ENCODE measurements at places on chromosomes 1 and 21.

DNA sequence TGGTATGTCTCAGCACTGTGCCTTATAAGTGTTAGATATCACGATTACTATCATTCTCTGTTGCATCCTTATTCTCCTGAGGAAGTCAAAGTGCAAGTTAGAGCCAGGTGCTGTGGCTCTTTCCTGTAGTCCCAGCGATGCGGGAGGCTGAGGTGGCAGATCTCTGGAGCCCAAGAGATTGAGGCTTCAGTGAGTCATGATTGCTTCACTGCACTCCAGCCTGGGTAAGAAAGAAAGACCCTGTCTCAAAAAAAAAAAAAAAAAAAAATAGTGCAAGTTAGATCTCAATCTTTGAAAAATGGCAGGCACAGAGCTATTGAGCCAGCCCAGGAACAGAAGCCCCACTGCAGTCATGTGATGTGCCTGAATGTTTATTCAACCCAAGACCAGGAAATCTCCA lies 147.8 kb upstream of the POGK start:
- DNase-seq: no peak

DNA sequence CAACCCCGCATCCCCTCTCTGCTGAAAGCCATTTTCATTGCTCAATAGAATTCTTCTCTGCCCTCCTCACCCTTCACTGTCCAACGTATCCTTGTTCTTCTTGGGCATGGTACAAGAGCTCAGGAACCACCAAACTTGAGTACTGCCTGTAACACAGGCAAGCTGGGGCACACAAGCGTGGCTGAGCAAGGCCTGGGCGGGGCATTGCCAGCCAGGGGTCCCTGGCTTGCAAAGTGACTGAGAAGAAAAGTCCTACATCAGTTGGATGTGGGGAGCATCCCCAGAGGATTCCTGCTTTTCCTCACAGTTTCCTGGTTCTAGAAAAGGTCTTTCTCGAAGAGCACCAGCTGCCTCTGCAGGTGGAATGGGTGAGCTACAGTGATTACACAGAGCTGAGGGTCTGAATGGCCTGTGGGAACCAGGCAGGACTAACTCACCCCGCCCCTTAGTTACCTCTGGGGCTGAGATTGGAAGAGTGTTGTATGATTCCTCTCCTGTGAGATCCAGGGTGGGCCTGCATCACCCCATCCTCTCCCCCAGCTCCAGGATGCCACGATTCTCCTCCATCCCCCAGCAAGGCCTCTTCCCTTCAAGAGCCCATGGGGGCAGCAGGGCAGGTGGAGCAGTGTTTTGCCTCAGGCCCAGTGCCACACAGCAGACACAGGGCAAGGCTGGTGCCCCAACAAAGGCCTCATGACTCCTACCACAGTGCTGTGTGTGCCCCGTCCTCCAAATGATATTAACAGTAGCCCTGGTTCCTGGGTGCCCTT lies 121.9 kb downstream of the MATN1 start:
- no peak for DNase-seq

GRCh38 chr1:236142253-236143103 lies at the start of gene GPR137B:
GPR137B (plus strand) TSS chr1:236142539; CDS start chr1:236142623, 84 bp downstream.
- DNase-seq: peak; percentile 41

DNA sequence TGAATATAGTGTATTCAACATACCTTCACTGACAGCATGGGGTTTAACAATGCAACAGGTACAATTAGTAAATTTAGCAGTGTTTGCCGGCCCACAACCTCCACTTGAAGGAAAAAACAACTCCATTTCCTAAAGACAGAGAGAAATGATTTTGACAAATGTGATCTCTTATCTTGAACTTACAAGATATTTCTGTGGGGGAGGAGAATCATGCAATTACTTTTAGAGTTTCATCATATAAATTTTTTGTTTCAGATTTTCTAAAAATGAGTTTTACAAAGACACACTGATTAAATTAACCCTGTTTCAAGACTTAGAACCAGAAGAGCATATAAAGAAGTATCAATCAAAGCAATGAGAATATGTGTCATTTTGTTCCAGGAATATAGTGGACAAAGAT lies 80.3 kb downstream of the NME7 start:
- no peak for DNase-seq

DNA sequence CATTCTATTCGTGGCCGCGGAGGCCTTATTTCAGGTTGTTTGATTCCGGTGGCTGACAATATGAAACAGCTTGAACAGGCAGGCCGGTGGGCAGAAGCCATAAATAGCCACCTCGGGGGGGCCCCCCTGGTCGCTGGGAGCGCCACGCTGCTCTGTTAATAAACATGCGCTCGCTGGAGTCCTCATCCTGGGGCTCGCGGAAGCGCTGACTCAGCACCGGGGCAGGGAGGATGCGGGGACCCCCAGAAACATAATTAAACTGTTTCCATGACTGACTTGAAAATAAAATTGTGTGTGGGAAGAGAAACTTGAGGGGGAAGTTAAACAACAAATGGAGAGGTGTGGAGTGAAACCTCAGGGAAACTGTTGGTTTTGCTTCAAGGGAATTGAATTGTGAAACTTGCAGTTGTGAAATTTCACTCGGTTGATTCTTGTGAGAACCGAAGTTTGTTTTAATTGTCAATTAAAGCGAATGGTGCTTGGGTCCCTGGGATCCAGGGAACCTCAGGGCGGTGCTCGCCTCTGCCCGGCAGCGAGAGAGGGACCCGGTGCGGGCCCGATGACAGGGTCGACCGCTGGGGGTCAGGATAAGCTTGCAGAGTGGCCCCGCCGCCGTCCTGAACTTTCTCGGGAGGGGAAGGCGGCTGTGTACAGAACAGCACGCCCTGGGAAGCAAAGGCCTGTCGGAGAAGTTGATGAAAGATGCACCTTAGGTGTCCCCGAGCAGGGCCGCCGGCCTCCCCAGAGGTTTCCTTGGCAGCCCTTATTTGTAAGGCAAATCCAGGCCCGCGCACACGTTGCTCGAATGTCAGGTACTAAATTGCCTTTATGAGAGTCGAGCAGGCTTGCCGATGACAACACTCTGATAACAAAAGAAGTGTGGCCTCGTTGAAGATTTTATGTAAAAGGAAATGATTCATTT lies 176.9 kb upstream of the LMO4 start:
- DNase-seq: peak; percentile 30

GRCh38 chr1:248000169-248000568 lies 13.3 kb upstream of the OR2L5 start:
- DNase-seq: no peak

DNA sequence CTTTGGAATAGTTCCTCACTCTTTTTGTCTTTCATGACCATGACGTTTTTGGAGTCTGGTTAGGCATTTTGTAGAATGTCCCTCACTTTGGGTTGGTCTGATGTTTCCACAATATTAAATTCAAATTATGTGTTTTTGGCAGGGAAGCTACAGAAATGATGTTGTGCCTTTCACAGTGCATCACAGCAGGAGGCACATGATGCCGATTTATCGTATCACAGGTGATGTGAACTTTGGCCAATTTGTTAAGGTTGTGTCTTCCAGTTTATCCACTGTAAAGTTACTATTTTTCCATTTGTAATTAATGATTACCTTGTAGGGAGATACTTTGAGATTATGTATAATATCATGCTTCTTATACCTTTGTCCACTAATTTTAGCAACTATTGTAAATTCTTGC lies 114.3 kb downstream of the FGGY start:
- no peak for DNase-seq

GRCh38 chr1:23244256-23244761 lies 27.0 kb upstream of the HTR1D start:
- no peak for DNase-seq

- no peak for DNase-seq
Measured at GRCh38 chr1:53147174-53147573, 4.7 kb upstream of the SLC1A7 start.

DNA sequence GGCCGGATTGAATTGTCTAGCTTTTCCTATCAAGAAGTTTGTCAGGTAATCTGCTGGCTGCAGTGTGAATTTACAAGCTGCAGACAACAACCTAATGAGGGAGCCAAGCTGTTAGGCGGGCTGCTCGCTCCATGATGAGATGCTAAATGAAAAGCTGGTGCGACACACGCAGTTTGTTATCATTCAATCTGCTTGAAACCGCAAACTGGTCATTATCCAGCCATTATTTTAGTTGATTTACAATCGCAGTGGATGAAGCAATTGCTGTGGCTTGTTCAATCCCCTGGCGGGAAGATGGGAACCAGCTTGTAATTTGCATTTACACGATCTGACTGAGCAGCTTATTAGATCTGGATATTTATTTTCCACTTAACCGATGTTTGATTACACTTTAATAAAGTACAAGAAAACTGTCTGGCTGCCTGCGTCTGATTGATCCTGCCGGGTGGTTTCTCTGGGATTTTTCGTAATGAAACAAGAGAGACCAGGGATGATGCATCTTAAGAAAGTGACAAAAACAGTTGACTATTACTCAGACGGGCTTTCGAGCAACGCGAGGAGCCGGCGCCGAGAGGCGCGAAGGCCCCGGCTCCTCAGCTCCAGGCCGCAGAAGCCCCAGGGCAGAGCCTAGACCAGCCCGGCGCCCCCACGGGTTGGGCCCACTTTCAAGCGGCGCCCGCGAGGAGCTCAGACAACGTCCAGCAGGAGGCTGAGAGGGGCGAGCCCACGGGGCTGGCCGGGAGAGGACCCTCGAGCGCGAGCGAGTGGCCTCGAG lies 118.0 kb upstream of the BARHL2 start:
- no peak for DNase-seq

DNA sequence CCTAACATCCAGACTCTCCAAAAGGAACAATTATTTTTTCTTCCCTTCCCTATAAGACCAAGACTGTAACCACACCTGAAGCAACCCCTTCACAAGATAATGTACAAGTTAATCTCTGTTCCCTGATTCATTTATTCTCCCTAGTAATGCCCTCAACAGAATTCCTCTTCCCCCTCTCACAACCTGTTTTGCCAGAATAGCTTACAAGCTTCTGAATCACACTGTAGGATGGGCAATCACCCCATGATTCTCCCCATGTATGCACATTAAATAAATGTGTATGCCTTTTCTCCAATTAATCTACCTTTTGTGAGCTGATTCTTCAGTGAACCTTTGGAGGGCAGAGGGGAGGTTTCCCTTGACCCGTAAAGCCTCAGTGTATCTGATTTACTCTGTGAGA lies 20.9 kb upstream of the RNF11 start:
- DNase-seq: no peak

DNA sequence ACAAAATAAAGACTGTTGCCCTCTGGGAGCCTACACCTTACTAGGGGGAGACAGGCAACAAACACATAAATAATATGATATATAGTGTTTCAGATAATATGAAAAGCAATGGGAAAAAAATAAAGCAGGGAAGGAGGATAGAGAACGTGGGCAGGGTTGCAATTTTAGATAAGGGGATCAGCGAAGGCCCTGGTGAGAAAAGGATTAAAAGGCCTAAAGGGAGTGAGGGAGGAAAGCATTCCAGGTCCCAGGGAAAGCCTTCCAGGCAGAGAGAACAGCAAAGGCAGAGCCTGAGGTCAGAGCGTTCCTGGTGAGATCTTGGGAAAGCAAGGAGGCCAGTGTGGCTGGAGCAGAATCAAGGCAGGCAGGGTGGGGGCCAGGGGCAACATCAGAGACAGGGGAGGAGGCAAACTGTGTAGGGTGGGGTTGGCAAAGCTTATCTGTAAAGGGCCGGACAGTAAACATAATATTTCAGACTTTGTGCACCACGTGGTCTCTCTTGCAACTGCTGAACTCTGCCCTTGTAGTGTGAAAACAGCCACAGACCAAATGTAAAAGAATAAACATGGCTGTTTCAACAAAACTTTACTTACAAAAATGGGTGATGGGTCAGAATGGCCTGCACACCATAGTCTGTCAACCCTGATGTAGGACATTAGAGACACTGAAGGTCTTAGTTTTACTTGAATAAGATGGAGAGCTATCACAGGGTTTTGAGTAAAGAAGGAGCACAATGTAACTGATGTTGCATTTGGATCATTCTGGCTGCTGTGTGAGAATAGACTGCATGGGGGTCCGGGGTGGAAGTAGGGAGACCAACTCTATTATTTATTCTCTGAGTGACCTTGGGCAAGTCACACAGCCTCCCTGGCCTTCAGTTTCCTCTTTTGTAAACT lies 13.3 kb upstream of the CPT2 start:
- no peak for DNase-seq

DNA sequence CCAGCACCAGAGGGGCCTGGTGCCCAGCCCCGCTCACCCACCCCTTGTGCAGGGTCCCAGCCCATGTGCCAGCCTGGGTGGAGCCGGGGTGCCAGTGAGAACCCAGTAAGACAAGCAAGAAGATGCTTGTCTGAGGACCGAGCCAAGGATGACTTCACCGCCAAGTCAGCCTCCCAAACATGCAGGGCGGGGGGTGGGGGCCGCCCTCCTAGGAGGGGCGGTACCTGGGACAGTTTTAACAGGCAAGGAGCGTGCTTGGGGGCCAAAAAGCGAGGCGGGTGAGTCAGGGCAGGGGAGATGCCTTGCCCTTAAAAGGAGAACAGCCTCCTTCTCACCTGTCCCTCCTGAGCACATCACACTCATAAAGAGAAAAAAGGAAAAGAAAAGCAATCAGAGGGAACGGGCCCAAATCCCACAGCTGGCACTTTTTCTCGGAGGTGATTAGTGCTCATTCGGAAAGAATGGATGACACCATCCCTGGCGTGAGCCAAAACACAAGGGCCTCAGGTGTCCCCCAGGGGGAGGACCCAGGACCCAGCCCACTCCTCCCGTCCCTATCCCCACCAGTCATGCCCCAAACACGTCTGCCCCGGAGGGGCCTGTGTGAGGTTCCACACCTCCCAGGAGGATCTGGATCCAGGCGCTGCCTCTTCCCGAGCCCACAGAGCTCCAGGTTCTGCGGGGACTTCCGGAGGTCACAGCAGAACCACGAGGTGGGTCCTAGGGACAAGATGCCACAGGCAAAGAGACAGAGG lies 77.6 kb upstream of the IFFO2 start:
- no peak for DNase-seq

GRCh38 chr1:165119086-165119485 lies 237.4 kb downstream of the LMX1A start:
- no peak for DNase-seq

DNA sequence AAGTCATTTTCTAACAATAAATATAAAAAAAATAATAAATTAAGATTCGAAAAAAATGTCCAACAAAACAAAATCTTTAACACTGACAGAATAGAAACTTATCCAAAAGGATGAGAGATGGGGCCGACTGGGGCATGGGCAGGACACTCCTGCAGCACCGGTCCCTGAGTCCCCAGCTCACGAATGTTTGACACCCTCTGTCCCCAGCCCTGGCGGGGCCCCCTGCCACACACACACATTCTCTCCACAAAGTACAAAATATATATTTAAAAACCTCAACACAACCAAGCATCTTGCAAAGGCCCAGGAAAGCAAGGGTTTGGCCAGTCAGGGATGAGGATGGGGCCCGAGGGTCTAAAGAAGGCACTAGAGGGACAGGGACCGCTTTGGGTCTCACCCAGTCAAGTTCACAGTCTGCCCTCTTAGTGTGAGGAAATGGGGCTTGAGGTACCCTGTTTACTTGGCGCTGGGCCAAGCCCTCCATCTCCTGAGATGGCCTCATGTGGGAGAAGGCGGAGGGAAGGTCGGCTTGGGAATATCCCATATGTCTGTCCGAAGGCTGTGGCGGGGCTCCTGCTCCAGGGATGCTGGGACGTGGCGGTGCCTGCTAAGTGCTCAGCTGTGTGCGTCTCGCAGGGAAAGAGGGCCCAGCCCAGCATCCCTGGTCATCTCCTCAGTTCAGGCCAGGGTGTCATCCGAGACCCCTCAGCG lies 31.3 kb downstream of the EPHA2 start:
- DNase-seq: no peak

GRCh38 chr1:106290805-106291501 lies 765.5 kb upstream of the PRMT6 start:
- DNase-seq: no peak

Data from stimulated activated CD4-positive, alpha-beta T cell treated with anti-CD3 and anti-CD28 coated beads, Interleukin-4, amount 100 ng/mL, for 48 hours (primary cell).